ENCODE measurements at places on chromosomes 16 and 17. TPM values are rescaled to one million over a fixed set of nuclear protein-coding genes. Genes with fewer than 3 reads are reported as not detected.

- no peak for DNase-seq
These were observed 339.8 kb upstream of the SALL1 start for GRCh38 chr16:51490866-51491265.

- no peak for DNase-seq
These were observed 3.3 kb downstream of the ATPAF2 start for GRCh38 chr17:18035704-18036103.

GRCh38 chr16:30395992-30396585, 869 bp downstream of the ZNF48 start:
- no peak for DNase-seq

DNA sequence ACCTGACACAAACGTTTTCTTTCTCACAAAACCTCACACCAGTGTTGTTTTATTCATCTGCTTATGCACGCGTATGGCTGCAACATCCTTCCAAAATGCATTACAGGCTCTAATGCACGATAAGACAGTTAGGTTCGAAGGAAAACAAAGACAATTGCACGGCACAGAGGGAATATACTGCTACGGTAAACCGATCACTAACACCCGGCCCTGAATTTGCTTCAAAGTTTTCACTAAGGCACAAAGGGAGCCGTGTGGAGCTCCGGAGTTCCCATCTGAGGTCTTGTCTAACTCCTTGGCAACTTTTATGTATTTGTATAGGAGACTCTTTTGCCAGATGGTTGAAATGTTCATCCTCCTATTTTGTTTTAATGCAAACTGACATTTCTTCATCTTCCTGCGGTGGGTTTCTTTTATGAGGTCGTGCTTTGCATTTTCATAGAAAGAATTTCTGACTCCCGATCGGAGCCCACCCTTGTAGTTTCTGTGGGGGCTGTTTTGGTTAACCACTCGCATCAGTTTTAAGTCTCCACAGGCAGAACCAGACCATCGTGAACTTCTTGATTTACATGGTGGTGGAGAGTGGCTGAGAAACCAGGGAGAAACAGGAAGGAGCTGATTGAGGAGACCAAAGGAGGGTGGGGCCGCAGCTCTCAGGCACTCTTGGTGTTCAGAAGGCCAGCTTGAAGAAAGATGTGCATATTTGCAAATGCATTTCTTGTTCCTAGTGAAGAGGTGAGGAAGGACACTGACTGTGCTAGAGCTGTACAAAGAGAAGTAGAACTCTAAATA, 516.8 kb downstream of the MAF start:
- DNase-seq: no peak

- DNase-seq: no peak
These were observed 47.9 kb downstream of the CBFA2T3 start for GRCh38 chr16:88929091-88929445.

GRCh38 chr17:61221181-61221580, 178.5 kb upstream of the TBX2 start:
- DNase-seq: no peak

DNA sequence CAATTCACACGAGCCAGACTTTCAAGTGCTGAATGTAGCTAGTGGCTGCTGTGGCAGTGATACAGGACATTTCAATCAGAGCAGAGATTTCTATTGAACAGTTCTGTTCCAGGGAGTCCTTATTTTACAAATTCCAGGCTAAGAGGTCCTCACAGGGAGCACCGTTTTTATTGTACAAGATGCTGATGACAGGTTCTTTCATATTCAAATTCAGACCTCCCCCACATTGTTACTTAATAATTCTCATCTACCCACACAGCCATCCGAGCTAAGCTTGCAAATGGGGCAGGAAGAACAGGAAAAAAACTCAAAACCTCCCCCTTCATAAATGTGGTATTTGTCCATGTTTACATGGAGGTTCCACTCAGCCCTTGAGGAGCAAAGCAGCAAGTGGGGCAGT, 9.8 kb downstream of the GABARAPL2 start:
- DNase-seq: no peak

GRCh38 chr16:88528902-88529318, 41.3 kb upstream of the ZC3H18 start:
- no peak for DNase-seq

DNA sequence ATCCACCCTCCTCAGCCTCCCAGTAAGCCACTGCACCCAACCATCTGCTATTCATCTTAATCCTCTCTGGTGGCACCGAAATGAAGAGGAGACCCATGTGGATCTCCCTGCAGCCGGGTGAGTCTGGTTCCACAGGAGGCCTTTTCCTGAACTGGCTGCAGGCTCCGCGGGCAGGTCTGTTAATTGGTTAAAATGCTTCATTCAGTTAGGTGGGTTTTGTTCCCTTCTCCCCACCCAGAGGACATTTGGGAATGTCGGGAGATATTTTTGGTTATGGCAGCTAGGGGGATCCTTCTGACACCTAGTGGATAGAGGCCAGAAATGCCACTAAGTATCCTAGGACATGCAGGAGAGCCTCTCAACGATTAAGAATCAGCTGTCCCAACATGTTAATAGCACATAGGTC, 16.7 kb downstream of the C16orf54 start:
- DNase-seq: no peak

TNP2 gene
- total RNA-seq: not detected

DNA sequence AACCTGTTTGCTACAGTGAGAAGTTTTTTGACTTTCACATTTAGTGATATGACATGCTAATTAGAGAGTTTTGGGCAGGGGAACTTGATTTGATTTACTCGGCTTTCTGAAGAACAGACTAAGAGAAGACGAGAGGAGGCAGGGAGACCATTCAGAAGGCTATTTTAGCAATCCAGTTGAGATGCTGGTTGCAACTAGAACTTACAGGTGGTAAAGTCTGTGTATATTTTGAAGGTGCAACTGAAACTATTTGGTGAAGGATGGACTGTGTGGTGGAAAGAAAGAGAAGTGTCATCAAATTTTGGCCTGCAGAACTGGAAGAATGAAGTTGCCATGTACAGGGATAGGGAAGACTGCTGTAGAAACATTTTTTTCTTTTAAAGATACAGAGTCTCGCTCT, 42.2 kb upstream of the KPNB1 start:
- DNase-seq: no peak

PIRT gene
- total RNA-seq: not detected

DNA sequence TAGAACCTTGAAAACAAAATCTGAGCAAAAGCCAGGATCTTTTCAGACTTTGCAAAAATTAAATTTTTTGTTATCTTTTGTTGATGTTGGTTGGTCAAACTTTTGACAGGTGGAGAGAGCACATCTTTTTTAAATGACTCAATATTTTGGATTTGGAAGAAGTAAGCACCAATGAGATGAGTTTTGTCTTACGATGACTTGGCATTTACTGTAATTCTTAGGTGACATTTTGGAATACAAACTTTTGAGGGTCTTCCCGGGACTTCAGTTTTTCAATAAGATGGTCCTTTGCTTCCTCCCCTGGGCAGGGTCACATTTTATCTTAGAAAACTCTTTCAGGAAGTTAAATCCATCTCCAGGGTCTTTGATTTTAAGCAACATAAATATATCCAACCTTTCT, 423.9 kb downstream of the HS3ST3B1 start:
- no peak for DNase-seq

GRCh38 chr17:50149091-50149416, 1.4 kb downstream of the PPP1R9B start:
- no peak for DNase-seq

DNA sequence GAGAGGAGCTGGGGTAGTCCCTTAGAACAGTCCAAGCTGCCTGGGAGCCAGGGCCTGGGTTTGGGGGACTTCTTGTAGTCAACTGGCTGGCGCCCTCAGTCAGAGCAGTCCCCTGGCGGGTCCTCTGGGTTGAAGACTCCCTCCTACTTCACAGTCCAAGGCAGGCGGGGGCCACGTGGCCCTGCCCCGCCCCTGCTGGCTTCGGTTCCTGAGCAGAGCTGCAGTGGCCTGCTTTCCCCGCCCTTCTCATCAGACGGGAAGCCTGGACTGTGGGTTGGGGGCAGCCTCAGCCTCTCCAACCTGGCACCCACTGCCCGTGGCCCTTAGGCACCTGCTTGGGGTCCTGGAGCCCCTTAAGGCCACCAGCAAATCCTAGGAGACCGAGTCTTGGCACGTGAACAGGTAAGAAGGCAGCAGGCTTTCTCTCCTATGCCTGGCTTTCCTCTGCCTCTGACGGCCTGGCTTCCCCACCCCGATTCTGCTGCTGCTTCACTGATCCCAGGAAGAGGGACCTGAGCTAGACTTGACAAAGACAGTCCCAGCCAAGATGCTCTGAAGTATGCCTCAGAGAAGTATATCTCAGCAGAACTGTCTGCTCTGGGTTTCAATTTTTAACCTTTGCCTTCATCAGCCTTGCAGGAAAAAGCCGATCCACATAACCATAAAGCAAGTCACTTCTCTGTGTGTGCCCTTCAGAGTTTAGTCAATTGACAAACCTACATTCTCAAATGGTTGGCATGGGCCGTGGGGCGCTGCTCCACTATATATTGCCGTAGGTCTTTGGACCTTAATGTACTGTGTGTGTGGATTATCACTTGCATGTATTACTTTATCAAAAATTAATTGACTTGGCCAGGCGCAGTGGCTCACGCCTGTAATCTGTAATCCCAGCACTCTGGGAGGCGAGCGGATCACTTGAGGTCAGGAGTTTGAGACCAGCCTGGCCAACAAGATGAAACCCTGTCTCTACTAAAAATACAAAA, 56.3 kb downstream of the SF3B3 start:
- DNase-seq: no peak

CENPT gene
- 70.9 TPM for total RNA-seq

DNA sequence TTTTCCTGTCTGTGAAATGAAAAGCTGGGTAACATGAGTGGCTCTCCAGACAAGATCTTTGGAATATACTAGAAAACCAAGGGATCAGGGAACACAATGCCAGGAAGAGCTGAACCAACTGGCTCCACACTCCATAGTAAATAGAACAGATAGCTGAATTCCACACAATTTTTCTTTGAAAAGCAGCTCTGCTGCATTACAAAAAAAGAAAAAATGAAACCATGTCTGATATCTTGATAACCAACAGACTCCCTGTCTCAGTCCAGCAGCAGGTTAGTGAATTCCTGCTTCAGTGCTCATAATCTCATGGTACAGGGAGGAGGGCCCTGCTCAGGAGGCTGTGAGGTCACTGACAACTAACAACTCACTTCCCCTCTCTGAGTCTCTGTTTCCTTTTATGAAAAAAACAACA, 97.1 kb downstream of the CDH11 start:
- no peak for DNase-seq

TNFRSF13B gene
- not detected for total RNA-seq

NQO1 gene
- 115 TPM for total RNA-seq

SPEM1 gene
- total RNA-seq: not detected

- DNase-seq: no peak
These were observed 38.1 kb downstream of the MRC2 start for GRCh38 chr17:62665599-62665998.

KRT27 gene
- total RNA-seq: not detected

- no peak for DNase-seq
These were observed 3.6 kb downstream of the CRAMP1 start for GRCh38 chr16:1615761-1616160.

- no peak for DNase-seq
These were observed 16.8 kb upstream of the COL1A1 start for GRCh38 chr17:50218071-50218759.

DNA sequence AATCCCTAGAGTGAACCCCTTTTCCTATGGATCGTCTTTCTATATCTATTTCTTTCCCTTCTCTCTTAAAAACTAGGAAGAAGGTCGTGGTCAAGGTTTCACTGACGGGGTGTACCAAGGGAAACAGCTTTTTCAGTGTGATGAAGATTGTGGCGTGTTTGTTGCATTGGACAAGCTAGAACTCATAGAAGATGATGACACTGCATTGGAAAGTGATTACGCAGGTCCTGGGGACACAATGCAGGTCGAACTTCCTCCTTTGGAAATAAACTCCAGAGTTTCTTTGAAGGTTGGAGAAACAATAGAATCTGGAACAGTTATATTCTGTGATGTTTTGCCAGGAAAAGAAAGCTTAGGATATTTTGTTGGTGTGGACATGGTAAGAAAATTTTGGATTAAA, 9.6 kb downstream of the CYLD start:
- no peak for DNase-seq

DNA sequence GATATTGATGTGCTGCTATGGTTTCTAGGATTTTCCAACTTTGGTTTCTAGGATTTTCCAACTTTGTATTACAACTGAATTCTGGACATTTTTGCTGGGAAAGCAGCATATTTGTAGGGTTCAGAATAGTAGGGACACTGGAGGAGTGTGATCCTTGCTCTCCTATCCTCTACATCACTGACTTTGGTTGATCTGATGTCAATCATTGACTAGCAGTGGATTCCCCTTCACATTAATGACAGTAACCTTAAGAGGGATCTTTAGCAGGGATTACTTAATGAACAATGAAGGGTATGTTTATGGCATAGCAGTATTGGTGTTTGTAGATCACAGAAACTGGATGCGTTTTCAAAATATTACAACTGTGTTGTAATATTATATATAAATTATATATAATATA, 67.4 kb downstream of the MAP2K4 start:
- no peak for DNase-seq

GRCh38 chr17:2898255-2898926, 102.2 kb downstream of the RAP1GAP2 start:
- DNase-seq: no peak

DNA sequence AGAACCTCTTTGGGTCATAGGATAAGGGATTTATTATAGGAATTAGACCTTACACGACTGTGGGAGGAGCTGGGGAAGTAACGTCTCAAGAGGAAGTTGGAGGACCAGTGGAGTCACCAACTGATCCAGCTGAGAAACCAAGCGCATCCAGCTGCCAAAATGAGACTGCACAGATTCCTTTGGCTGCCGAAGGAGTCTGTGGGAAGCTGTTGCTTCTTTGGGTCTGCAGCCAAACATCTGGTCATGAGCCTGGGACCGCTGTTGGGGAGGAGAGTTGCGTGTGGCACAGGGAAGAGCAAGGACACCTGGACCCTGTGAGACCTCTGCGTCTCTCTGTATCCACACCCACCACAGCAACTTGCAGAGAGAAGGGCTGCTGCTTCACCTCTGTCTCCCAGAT, 2.4 kb upstream of the NACA2 start:
- no peak for DNase-seq

TBC1D28 gene
- total RNA-seq: not detected

DNA sequence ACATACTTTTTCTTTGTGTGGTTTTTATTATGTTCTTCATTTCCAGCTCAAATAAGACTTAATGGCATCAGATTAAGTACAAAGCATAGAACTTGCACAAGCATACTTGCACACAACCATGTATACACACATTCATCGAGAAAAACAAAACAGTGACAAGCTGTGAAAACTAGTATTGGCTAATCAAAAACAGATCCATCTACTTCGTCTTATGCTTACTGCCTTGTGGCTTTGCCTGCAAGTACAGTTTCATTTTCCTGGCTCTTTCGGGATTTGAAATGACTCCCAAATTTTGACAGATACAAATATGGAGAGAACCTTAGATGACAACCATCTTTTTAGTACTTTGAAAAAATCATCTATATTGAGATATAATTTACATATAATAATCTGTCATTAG, 338.3 kb downstream of the BCAS3 start:
- DNase-seq: no peak

- DNase-seq: no peak
These were observed 678 bp downstream of the TMEM101 start for GRCh38 chr17:44014133-44014436.
